Stomach (tissue), 19 donors: ENCODE measurements at places on chromosomes 12 and 14. TPM values are rescaled to one million over a fixed set of nuclear protein-coding genes. Genes with fewer than 3 reads are reported as not detected.

LAG3 gene
- 2.3 TPM for total RNA-seq

LMO3 gene
- 1.8 TPM for total RNA-seq

ITGB7 gene
- 5.7 TPM for total RNA-seq

SDSL gene
- not detected for total RNA-seq

ACOT4 gene
- total RNA-seq = 1.3 TPM

HCAR3 gene
- total RNA-seq = 1.8 TPM

PIK3C2G gene
- 128 TPM for total RNA-seq

PZP gene
- not detected for total RNA-seq
